SJSA1 (cell line): ENCODE measurements at places on chromosomes 3 and 15. TPM values are rescaled to one million over a fixed set of nuclear protein-coding genes. Genes with fewer than 3 reads are reported as not detected.

GATM gene
- not detected in 2 replicates for total RNA-seq

TF gene
- not detected in 2 replicates for total RNA-seq

ECE2 gene
- total RNA-seq, result not detected in 2 replicates

TP63 gene
- not detected in 2 replicates for total RNA-seq

FXR1 gene
- 113 and 146 TPM in 2 replicates for total RNA-seq

SEMA6D gene
- 2.3 and 3.7 TPM in 2 replicates for total RNA-seq
